ENCODE measurements at places on chromosomes 12 and 14.
A peak's percentile ranks its signal among the peaks of the same experiment; 100 is the strongest.

DNA sequence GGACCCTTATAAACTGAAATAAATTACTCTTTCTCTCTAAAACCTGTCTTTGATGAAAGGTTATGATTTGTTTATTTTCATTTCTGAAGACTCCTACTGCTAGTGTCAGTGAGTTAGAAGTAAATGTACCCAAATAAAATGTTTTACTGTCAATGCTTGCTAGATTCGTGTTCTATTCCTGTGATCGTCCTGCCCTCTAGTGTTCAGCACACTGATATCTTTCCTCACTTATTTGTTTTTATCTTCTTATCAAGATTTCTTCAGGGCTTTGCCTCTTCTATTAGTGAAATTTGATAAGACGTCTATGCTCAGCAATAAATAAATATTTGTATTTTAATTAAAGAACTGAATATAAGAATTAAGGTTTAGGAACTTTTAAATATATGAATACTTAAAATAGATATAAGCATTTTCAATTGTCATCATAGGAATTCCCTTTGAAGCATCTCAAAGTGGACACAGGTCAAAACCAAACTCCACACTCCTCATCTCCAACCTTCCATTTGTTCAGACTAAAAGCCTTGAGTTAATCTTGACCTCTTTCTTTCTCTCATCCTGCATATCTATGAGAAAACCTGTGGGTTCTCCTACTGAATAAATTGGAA lies 75.8 kb downstream of the C12orf50 start:
- no peak for DNase-seq

DNA sequence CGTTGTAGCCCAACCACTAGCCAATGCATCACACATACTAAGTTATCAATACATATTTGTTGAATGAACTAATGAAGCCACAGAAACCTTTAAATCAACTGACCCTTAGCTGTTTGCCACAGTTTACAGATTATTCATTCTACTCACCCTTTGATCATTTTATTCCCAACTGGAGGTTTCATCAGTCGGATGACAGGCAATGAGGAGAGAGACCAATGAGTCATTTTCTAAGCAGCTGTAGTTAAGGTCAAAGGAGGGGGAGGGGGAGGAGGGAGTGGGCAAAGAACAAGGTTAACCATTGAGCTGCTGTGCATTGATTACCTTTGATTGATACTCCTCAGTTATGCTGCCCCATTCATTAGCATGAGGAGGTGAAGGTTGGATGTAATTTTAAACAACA lies 469.5 kb downstream of the VRK1 start:
- DNase-seq = no peak

- no peak for DNase-seq
Observed at GRCh38 chr14:28596391-28596790, 170.2 kb upstream of the FOXG1 start.

DNA sequence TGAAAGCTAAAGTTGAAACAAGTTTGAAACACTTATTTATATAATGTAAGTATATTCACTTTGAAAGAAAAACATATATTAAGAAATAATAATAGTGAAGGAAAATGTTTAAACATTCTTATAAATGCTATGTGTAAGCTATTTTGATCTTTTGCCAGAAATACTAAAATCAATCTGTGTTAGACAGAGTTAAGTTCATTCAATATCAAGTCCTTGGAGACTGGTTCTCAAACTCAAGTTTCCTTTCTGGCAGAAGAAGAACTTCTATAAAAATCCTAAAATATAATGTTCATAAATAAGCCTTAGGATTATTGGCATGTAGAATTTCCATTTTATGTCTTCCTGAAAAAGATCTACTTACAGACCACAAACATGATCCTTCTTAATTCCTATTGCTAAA lies 45.3 kb downstream of the TAOK3 start:
- no peak for DNase-seq

DNA sequence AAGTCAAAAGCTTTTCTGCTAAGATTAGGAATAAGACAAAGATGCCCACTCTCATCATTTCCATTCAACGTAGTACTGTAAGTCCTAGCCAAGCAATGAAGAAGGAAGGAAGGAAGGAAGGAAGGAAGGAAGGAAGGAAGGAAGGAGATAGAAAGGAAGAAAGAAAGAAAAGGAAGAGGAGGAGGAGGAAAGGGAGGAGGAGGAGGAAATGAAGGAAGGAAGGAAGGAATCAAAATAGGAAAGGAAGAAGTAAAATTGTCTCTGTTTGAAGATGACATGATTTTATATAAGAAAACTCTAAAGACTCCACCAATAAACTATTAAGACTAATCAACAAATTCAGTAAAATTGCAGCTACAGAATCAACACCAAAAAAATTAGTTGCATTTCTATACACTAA lies 66.0 kb upstream of the DHRS4 start:
- no peak for DNase-seq

GRCh38 chr14:37721976-37722659 lies 126.7 kb downstream of the TTC6 start:
- DNase-seq = no peak

DNA sequence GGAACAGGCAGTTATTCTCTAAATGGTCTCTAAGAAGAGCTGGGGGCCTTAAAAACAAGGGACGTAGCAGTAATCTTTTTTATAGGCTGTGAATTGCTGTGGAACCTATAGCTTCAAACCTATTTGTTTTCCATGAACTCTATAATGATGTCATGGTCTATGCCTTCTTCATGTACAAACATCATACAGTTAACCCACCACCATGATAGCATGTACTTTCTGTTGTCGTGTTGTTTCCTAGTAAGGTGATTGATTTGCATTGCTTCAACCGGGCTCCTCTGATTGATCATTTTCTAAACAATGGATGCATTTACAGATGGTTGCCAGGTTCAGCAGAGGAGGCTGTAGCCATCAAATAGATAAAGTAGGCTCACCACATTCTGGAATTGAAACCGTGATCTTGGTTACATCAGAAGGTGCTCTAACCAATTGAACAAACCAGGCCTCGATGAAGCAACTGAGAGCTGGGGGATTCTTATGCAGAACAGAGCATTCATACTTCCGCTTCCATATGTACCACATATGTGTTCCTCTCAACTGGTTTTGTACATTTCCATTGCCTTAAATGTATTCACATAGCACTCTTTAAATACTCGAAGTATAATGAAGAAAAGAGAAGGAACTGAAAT lies 25.6 kb upstream of the PCNX1 start:
- DNase-seq = no peak

DNA sequence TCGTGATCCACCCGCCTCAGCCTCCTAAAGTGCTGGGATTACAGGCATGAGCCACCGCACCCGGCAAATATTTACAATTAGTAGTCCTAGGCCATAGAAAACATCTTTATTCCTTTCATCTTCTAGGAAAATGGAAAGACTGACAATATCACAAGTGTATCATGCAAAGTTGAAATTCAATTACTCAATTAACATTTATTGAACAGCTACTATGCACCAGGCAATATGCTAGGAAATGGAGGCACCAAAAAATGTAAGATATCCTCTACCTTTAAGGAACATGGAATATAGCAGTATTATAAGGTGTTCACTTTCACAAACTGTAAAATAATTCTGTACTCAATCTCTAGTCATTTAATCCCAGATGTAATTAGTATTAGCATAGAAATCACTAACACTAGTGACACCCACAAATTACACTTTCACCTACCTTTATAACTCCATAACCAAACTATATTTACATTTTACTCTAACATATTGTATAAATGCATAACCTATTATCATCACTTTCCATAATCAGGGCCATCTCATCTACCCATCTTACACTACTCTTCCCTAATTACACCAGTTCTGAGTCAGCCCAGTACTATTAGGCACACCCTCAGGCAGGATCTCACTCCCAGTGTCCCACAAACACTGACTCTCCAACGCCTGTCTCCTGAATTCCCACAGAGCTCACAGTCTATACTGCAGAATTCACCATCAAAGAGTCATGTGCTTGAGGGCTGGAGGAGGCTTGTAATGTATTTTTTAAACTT lies 10.4 kb downstream of the CORO1C start:
- DNase-seq = no peak

GRCh38 chr12:122995503-122996187 lies 15.2 kb downstream of the ARL6IP4 start:
- no peak for DNase-seq

- DNase-seq = peak; percentile 72
Observed at GRCh38 chr12:69052613-69053408, 119.8 kb upstream of the CPM start.

DNA sequence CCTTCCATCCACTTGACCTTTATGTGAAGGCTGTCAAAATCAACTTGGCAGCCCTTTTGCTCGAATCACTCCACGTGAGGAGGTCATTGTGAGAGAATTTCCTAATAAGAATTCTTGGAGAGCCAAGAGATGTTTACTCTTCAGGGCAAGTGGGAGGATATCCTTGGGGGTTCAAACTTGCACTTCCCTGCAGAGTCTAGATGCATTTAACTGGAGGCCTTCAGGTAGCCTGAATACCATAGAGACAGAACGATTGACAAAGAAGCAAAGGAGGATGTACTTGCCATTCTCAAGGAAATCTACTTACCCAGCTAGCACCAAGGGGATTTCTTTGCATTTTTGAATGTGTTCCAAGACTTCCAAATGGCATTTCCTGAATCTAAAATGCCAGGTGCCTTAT lies 1702.6 kb upstream of the FLRT2 start:
- no peak for DNase-seq

DNA sequence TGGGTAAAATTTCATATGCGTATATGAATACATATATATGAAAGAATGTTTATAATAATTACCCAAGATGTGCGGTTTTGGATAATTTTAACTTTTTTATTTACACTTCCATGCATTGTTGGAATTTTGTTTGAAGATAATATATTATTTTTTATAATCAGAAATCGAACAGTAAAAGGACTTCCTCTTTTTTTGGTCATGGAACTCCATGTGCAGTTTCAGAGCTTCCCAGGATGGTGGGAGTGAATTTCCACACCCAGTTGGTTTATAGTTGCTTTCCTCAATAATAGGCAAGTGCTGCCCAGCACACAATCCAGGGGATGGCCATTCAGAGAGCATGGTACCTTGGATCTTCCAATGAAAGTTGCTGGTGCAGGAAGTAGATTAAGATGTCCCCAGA lies 6.3 kb upstream of the EMP1 start:
- no peak for DNase-seq
